Camera-type eye (tissue), 1 donor: ENCODE measurements at places on chromosomes 5 and 9. TPM values are rescaled to one million over a fixed set of nuclear protein-coding genes. Genes with fewer than 3 reads are reported as not detected.

C5 gene
- total RNA-seq, result 10.0 TPM

STKLD1 gene
- 1.3 TPM for total RNA-seq

NCS1 gene
- 29.7 TPM for total RNA-seq

PCDHA2 gene
- total RNA-seq, result 2.4 TPM

ATG12 gene
- total RNA-seq, result 85.8 TPM

QRFP gene
- not detected for total RNA-seq

TMC1 gene
- 0.27 TPM for total RNA-seq

MYOZ3 gene
- 11.1 TPM for total RNA-seq

UBE2QL1 gene
- 6.5 TPM for total RNA-seq

CKMT2 gene
- total RNA-seq, result 32.4 TPM

STK32A gene
- 17.7 TPM for total RNA-seq

GHR gene
- total RNA-seq, result 12.9 TPM

SLC4A9 gene
- not detected for total RNA-seq

ALG2 gene
- 32.4 TPM for total RNA-seq
